ENCODE measurements at places on chromosomes 4 and X.

GRCh38 chrX:150405576-150405975 lies 42.5 kb downstream of the MAMLD1 start:
- DNase-seq = no peak

DNA sequence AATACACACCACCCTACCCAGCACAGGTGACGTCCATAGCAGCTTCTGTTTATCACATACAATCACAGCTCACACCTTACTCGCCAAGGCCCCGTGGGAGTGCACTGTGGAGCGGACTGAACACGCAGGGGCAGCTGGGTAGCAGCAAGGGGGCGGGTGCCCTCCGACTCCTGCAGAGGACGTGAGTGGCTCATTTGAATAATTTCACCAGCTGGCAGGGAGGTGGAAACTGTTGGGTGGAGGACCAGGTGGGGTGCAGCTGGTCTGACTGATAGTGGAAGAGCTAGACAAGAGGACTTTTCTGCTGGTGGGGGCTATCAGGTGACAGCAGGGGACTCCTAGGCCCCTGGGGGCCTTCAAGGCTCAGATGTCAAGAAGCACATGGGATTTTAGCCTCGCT lies 16.3 kb downstream of the MAN2B2 start:
- no peak for DNase-seq

- no peak for DNase-seq
Measured at GRCh38 chrX:138128027-138128671, 562.2 kb downstream of the ZIC3 start.

- no peak for DNase-seq
Measured at GRCh38 chrX:19986531-19986930, 4.3 kb downstream of the BCLAF3 start.

DNA sequence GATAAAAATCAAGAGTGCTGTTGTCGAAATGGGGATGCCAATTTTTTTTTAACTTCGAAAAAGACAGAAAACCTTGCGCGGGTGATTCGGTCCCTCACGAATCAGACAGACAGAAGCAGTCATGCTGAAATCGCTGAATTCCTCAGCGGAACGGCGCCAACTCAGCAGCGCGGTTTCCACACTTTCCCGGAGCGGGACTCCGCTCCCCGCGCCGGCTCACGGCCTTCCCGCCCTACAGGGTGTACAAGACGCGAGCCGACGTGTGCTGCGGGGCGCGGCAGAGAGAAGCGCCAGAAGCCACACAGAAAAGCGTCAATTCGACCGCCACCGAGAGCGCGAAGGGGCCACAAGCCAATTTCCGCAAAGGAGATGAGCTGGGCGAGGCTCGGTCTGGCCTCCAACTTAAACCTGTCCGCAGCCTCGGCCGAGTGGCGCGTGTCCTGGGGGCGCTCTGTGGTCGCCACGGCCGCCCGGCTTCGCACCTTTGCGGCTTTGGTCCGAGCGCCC lies 1.3 kb downstream of the NEXMIF start:
- DNase-seq = no peak

DNA sequence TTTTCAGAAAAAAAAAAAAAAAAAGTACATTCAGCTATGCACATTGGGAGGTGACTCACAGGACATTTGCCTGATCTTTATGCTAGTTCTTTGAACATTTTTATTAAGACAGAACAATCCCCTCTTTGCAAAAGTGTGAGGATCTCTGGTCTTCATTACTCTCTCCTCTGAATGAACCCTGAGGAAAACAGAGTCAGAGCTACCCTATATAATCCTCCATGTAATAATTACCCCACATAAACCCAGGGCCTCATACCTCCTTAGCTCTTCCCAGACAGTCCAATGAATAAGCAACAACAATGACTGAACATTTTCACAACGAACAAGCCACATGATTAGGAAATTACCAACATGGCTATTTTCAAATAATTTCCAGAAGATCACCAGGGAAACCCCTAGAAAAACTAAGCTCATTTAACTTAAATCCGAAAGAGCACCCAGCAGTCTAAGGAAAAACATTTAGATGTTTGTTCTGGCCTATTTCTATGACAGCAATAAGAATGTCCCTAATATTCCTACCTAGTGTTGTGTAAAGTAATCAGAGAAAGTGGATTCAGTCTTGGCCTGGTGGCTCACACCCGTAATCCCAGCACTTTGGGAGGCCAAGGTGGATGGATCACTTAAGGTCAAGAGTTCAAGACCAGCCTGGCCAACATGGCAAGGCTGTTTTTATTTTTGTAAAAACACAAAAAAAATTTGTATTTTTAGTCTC lies 37.8 kb downstream of the TBC1D9 start:
- DNase-seq = no peak

GRCh38 chr4:11732155-11732554 lies 303.5 kb upstream of the HS3ST1 start:
- DNase-seq = no peak

GRCh38 chr4:15012017-15012788 lies 9.9 kb downstream of the CPEB2 start:
- DNase-seq = no peak

GRCh38 chrX:49139713-49140112 lies 16.2 kb upstream of the GPKOW start:
- no peak for DNase-seq

GRCh38 chr4:163127621-163128020 lies 39.1 kb downstream of the NAF1 start:
- DNase-seq = no peak

- no peak for DNase-seq
Measured at GRCh38 chrX:120334151-120334550, 22.9 kb upstream of the TMEM255A start.

DNA sequence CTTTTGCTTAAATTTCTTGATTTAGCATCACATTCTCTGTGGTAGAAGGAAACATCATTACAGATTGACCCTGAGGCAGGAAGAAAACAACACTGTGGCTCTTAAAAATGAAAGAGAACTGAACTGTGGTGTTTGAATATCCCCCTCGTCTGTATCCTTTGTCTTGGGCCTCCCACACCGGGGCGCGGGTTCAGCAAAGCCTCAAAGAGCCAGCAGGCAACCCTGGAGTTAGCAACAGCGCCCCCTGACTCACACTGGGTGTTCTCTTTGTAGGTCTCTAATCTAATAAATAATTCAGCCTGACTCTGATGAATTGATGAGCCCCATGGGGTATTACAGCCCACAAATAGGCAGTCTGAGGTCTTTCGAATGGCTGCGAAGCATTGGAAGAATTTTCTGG lies 46.1 kb upstream of the CTSO start:
- no peak for DNase-seq

DNA sequence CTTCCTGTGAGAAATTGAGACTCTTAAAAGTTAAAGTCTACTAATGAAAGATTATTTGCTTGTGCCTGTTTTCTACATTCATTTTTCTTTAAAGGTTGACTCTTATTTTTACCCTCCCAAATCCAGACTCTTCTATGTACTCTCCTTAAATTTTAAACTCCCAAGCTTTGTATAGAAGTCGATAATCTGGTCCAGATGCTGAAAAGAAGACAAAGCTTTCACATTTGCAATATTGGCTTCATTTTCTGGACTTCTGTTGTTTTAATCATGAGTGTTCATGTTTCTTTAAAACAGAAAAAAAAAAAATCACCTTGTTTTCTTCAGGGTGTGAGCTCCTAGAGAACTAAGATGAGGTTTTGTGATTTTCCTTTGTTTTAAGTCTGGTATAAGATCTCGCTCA lies 53.2 kb upstream of the TBC1D14 start:
- DNase-seq = no peak
